ENCODE measurements at places on chromosomes 6 and 20. TPM values are rescaled to one million over a fixed set of nuclear protein-coding genes. Genes with fewer than 3 reads are reported as not detected.

DNA sequence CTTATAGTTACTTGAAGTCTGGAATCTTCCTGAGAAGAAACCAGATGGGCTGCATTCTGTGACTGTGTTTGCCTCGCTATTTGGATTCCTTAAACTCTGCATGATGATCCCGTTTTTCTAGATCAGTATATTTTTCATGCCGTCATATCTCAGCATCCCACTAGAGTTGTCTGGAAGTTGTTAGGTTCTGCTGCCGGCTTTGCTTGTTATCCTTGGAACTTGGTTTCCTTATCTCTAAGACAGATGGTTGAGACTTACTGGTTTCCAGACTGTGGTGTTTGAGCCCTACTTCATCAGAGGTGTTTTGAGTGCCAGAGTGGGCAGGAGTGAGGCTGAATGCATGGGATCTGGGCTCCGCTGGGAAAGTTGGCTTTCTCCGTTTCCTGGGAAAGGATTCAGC, 50.3 kb downstream of the CDS2 start:
- DNase-seq: no peak

Gene SLC24A3
- total RNA-seq: 15.7 TPM

DNA sequence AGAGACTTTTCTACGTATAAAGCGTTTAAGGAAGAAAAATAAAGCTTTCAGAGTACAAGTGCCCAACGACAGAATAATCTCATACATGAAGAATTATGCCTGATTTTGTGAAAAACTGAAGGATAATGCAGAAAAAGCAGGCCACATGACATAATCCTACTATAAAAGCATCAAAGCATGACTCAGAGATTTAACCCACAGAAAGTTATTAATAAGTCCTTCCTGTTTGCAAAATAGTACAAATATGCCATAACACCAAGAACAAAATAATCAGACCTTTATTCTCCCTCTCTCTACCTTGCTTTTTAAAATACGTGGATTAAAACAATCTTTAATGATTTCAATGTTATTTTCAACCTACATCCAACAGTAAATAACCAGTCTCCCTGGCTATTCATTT, 118.6 kb upstream of the BCLAF1 start:
- no peak for DNase-seq

- no peak for DNase-seq
These were observed 372.7 kb upstream of the RGS17 start for GRCh38 chr6:153503810-153504209.

Gene SLC17A9
- 0.36 TPM for total RNA-seq

DNA sequence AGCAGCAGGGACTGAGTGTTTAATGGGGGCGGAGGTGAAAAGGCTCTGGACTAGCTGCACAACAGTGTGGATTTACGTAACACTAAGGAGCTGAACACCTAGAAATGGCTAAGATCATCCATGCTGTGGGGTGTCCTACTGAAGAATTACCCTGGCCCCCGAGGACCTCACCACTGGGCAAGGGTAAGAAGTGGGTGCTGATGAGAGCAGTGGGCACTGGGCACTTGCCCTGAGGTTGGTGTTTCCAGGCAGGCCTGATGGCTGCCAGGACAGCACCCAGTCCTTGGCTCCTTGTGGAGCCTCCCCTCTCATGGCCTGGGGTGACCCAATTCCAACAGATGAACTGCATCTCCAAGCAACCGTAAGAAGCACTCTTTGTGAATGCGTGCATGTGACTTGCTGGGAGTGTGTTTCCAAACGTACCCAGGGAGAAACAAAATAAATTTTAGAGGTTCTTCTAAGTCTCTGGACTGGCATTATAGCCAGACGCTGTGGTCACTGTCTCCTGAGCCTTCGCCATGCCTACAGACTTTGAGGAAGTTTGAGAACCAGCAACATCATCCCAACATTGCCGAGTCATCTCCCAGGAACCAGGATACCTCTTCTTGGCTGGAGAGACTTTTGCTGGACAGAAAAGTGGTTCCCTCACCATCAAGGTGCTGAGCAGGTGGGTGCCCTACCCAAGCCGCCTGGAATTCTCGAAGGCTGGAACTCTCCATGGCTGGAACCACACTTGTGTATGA, 245.9 kb downstream of the ERMARD start:
- no peak for DNase-seq

Gene DOK5
- 23.6 TPM for total RNA-seq

DNA sequence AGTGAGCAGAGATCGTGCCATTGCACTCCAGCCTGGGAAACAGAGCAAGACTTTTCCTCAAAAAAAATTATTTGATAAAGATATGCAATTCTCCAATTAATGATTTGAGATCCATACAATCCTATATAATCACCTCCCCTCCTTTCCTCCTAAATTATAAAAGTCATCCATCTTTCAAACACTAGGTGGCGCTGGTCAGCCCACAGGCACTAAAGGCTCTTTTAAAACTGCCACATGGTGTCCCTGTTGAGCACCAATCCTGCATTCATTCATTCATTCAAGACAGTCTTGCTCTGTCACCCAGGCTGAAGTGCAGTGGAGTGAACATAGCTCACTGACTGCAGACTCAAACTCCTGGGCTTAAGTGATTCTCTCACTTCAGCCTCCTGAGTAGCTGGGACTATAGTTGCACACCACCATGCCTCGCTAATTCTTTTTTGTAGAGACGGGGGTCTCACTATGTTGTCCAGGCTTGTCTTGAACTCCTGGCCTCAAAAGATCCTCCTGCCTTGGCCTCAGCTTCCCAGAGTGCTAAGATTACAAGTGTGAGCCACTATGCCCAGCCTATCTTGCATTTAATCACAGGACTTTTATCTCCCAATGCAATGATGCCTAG, 58.7 kb upstream of the SLC2A12 start:
- no peak for DNase-seq

DNA sequence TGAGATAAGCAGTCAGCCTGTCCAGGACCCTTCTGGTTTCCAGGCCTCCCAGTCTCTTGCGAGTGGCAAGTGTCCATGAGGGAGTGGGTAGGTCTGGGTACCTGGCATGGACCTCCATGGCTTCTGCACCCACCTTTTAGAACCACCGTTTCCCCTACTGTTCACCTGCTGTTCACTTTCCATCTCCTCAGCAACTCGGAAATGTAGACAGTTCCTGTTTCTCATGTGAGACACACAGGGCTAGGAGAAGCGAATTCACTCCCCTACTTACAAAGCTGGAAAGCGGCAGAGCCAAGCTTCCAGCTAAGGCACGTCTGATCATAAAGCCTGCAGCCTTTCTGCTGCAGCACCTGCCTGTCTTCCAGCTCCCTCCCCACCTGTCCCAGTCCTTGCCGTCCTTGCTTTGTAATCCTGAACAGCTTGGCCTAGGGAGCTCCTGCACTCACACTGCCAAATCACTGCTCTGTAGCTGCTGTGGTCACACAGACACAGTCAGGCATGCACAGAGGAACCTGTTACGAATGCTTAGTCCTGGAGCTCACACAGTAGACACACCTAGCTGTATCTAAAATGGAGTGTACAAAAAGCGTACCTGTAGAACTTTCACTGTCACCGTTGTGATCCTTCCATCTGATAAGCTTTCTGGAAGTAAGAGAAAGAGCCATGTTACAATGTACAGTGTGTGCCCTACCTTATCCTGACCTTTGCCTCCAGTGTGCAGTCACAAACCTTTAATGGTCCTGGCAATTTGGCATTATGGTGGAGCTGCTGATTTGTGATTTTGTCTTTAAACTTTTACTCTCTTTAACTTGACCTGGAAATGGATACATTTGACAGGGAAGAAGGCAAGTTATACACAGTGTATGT, 294.1 kb downstream of the NRN1 start:
- no peak for DNase-seq

Gene MOXD1
- total RNA-seq: 4.5 TPM

GRCh38 chr6:39003072-39003471, 45.5 kb upstream of the GLP1R start:
- DNase-seq: no peak

DNA sequence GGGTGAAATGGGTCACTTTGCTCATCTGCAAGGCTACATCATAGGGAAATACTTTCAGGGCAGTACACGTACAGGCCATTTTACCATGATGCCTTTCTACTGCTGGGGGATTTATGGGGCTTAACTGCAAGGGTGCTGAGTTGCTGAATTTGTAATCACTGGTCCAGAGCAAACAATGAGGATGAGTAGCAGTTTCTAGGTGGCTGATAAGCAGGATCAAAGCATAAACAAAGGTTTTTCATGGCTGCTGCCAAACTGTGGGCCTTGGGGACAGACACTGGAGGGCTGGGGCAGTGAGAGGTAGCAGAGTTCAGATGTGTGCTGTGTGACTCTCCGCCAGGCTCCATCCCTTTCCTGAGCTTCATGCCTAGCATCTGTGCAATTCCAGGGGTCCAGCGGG, 68.3 kb downstream of the CNBD2 start:
- DNase-seq: no peak

DNA sequence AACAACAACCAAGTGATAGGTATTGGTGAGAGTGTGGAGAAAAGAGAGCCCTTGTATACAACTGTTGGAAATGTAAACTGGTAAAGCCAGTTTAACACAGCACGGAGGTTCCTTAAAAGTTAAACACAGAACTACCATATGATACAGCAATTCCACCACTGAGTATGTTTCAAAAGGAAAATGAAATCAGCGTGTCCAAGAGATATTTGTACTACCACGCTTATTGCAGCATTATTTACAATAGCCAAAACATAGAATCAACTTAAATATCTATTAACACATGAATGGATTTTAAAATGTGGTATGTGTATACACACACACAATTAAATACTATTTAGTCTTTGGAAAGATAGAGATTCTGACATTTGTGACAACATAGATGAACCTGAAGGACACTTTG, 1.1 kb downstream of the PTCHD4 start:
- DNase-seq: no peak

GRCh38 chr6:136927292-136927691, 5.2 kb downstream of the SLC35D3 start:
- no peak for DNase-seq

- no peak for DNase-seq
These were observed 50.5 kb downstream of the KCNQ2 start for GRCh38 chr20:63421913-63422312.

- DNase-seq: peak; percentile 62
These were observed 82.3 kb downstream of the CD164 start for GRCh38 chr6:109299776-109300564.

DNA sequence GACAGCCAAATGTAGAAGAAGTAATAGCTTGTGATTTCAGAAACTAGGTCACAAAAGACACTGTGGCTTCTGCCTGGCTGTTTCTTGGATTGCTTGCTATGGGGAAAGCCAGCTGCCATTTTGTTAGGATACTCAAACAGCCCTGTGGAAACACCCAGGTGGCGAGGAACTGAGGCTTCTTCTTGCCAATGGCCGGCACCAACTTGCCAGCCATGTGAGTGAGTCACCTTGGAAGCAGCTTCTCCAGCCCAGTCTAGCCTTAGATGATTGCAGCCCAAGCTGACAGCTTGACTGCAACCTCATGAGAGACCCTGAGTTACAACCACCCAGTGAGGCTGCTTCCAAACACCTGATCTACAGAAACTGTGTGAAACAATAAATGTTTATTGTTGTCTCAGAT, 11.9 kb upstream of the KIAA1755 start:
- no peak for DNase-seq

- DNase-seq: no peak
These were observed 214.5 kb downstream of the TBX18 start for GRCh38 chr6:84549917-84550316.

Gene ARMC12
- total RNA-seq: 0.54 TPM

DNA sequence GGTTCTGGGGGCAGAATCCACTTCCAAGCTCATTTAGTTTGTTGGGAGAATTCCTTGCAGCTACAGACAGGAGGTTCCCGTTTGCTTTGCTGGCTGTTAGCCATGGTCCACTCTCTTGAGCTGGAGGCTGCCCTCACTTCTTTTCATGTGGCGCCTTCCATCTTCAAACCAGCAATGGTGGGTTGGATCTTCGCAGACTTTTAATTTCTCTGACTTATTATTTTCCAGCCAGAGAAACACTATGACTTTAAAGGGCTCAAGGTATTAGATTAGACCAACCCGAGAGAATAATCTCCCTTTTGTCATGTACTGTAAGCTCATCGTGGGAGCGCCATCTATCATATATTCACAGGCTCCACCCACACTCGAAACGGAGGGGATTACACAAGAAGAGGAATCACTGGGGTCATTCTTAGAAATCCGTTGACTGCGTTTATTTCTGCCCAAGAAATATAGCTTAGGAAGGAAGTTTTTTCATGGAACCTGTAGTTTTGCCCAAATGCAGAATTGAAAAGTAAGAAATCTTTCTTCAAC, 38.9 kb downstream of the SAMD5 start:
- no peak for DNase-seq

DNA sequence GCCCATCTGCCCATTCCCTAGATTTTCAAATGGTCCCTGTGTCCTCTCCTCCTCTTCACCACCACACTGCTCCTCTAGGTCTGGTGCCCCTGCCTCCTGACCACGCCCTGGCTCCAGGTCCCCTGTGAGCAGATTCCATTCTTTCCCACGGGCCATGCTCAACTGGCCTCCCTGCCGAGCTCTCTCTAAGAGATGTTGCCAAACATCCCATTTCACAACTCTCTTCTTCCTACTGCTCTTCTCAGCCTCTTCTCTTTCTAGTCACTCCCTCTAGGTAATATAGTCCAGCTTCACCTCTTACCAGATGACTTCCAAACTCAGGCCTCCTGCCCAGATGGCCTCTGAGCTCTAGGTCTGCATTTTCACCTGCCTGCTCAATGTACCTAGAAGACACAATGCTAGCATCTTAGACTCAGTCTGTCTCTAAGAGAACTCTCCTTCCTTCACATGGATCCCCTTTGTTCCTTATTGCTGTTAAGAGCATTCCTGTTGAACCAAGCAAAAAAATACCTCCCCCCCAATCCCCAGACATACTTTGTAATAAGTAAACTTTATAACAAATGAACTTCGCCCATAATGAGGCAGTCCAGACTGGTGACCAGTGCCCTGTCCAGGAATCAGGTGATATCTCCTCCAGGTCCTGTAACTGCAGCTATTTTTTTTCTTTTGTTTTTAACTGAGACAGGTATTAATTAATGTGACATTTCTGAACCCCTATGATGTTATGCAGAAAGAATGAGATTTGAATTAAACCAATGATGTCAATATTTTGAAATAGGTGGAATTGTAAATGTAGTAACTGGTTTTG, 79.0 kb downstream of the LYRM4 start:
- DNase-seq: no peak

GRCh38 chr6:166785131-166785530, 158.1 kb upstream of the RPS6KA2 start:
- no peak for DNase-seq

Gene C6orf15
- not detected for total RNA-seq

Gene BNIP5
- total RNA-seq: not detected

Gene LAMA2
- total RNA-seq: 30.8 TPM

GRCh38 chr6:44223319-44224028, at the start of gene SLC29A1:
SLC29A1 (plus strand) TSS chr6:44223595; CDS start chr6:44227314, 3,719 bp downstream.
- DNase-seq: peak; percentile 91

- DNase-seq: no peak
These were observed 3.1 kb downstream of the RSPH3 start for GRCh38 chr6:158996856-158997255.
